ENCODE measurements at places on chromosomes 16 and 17.
A peak's percentile ranks its signal among the peaks of the same experiment; 100 is the strongest.

DNA sequence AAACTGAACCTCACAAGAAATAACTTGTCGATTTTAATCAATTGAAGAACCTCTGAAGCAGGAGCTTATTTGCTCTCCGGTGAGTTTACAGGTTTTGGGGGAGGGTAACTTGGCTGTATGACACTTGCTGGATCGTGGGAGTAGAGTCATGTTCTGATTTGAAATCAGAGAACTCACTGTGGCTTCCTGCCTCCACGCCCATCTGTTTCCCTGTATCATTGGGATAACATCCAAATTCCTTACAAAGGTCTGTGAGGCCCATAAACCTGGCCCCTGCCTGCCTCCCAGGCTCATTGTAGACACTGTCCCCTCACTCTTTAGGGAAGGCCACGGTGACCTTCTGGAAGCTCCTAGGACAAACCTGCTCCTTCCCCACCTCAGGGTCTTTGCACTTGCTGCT is 48.3 kb downstream of the C17orf67 start:
- no peak for DNase-seq

- no peak for DNase-seq
These were observed 118.2 kb upstream of the CHMP6 start for GRCh38 chr17:80873307-80873951.

GRCh38 chr16:19130385-19130784 is 16.6 kb downstream of the ITPRIPL2 start:
- DNase-seq = no peak

GRCh38 chr16:89811321-89811720 is 5.1 kb downstream of the FANCA start:
- DNase-seq = no peak

DNA sequence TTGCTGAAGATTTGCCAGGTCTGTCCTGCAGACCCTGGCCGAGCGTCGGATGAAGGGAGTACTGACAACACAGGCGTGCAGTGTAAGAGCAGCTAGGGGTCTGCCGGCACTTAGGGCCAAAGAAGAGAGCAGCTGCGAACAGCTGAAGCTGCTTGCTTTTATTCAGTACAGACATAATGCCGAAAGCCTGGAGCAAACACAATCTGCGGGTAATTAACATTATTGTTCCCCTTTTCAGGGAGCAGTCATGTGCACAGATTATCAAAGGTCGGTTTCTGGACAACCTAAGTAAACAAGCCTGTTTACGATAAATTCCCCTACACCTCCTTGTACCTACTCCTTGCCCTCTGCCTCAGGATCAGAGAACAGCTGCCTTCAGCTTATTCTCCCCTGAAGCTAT is 12.0 kb upstream of the KRT23 start:
- DNase-seq = no peak

GRCh38 chr17:10247810-10248209 is 49.4 kb upstream of the GAS7 start:
- no peak for DNase-seq

GRCh38 chr17:15000661-15001060 is 264.5 kb downstream of the PMP22 start:
- no peak for DNase-seq

DNA sequence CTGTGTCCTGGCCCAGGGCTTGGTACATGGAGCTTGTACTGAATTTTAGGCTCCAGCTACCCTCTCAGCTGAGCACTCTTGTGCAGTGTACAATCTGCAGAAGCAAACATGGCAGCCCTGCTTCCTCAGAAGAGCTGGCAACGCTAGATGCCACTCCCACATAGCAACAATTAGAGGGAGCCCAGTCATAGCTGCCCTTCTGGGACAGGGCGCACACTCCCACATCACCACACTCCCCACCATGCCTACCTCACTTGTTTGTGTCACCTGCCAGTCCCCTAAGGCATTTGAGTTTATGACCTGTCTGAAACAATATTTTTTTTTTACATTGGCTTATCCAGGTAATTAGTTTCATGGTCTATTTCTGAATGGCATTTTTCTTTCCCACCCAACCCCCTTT is 72.3 kb downstream of the C17orf67 start:
- DNase-seq = no peak

DNA sequence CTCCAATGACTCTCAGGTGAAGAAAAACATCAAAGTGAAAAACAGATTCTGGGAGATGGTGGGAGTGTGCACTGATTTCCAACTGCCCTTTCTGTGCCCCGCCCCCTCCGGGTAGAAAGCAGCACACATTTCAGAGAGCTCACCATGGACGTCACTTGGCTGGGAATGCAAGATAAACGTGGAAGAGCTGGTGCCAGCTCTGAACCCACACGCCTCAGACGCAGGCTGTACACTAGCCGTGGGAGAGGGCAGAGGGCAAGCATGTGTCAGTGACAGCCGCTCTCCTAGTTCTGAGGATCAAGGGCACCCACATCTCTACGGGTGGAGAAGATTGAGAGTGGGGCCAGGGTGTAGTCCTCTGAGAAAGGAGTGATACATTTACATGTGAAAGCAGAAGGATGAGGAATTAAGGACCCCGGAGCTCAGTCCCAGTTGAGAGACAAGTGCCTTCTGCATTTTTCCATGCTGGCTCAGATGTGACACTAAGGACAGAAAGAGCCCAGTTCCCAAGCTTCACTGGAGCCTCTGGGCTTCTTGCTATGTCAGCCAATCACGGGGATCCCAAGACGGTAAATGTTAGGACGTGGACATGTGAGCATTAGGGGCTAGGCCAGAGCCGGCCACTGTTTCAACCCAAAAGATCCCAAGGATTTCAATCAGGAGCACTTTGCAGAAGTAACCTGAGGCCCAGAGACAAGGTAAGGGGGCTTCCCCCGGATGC is 101.3 kb downstream of the ZFHX3 start:
- no peak for DNase-seq

- no peak for DNase-seq
These were observed at the start of gene G6PC1 for GRCh38 chr17:42900460-42901331. TSS of gene G6PC1 (plus strand) at chr17:42900799. CDS start at chr17:42900877, 78 bp downstream.

GRCh38 chr17:42347198-42347597 is 41.0 kb downstream of the STAT3 start:
- DNase-seq = no peak

DNA sequence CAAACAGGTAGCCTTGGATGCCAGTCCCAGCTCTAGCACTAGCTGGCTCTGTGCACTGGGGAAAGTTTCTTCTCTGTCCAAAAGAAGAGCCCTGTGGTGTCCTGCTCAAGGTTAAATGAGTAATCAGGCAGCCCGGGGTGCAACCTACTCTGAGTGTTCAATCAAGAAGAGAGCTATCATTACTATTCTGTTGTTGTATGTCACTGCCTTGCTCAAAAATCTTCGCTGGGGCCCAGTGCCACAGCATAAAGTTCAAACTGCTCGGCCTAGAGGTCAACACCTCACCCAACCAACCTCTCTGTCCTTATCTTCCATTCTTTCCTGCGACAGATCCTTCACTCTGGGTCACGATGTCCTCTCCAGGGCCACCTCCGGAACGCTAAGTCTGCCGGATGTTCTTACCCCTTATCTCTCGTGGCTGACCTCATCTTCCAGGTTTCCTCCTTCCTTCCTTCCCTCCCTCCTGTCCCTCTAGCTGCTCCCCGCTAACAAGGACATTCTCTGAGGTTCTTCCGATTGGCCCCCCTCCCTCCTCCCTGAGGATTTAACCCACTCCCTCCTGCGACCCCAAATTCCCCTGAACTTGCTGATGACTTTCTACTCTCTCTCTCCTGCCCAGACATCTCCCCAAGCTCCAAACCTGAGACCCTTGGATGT is 4.4 kb downstream of the FDXR start:
- DNase-seq = no peak

DNA sequence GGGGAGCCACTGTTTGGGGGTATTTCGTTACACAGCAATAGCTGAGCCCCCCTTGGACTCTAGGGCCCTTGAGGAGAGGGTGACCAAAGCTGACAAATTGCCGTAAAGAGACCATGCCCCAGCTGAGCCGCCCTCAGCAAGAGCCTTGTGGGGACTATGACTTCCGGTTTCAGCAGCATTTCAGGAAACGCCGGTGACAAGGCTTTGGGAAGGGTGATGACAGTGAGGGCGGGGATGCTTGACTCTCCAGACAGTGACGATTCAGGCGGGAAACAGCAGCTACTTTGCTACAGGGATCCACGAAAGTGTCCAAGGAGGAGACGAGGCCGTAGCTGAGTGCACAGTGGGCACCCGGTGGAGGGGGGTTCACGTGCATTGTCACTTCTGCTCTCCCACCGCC is 360.8 kb downstream of the C16orf95 start:
- DNase-seq = no peak

GRCh38 chr17:29177541-29177870 is 2.7 kb downstream of the MYO18A start:
- DNase-seq = no peak

DNA sequence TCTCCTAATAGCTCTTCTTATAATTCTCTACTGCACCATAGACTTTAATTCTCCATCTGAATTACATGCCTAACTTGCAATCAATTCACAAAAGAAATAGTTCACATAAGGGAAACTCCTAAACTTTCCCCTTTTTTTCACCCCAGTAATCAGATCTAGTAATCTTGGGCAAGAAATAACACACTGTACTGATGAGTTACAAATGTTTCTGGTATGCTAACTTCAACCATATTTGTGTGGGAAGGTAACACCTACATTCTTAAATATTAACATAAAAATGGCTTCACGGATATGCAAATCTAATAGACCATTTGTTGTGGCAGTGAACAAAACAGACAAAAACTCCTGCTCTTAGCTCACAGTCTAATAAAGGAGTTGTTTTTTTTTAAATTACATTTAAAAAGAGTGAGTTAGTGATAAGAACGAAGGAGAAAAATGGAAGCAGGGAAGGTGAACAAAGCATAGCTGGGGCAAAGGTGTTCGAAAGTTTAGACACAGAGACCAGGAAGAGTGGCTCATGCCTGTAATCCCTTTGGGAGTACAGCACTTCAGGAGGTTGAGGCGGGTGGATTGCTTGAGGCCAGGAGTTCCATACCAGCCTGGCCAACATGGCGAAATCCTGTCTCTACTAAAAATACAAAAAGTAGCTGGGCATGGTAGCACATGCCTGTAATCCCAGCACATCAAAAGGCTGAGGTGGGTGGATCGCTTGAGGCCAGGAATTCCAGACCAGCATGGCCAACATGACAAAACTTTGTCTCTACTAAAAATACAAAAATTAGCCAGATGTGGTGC is 34.8 kb downstream of the CMTM3 start:
- DNase-seq = no peak

DNA sequence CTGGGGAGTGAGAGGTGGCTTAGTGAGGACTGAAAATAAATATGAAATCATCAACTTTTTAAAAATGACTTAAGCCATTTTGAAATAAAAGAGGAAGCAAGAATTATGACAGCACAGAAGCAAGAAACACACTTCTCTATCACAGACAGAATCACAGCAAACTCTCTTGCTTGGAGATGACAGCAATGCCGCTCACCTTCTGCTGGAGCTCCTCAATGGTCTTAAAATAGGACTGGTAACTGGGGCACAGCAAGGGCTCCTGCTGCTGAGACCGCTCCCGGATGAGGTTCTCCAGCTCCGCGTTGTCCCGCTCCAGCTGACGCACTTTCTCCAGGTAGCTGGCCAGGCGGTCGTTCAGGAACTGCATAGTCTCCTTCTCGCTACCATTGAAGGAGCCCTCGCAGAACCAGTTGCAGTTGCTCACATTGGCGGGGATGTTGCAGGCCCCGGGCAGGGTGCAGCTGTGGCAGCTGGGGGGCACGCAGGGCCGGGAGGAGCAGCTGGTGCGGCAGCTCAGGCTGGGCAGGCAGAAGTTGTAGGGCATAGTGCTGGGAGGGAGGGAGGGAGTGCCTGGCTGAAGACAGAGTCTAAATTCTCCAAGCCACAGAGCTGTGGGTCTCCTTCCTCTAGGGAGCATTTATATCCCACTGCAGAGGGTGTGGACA is at the start of gene KRT31:
KRT31 (minus strand) TSS at position 613 of the 665 bp plus-strand sequence; CDS start at position 544, 69 bp downstream.
- DNase-seq = no peak

GRCh38 chr17:67047382-67047781 is 3.0 kb downstream of the CACNG1 start:
- no peak for DNase-seq

- DNase-seq = peak; percentile 74
These were observed 10.1 kb downstream of the KRT39 start for GRCh38 chr17:40956401-40957254.

- DNase-seq = no peak
These were observed 30.6 kb upstream of the BRD7 start for GRCh38 chr16:50399411-50399810.

DNA sequence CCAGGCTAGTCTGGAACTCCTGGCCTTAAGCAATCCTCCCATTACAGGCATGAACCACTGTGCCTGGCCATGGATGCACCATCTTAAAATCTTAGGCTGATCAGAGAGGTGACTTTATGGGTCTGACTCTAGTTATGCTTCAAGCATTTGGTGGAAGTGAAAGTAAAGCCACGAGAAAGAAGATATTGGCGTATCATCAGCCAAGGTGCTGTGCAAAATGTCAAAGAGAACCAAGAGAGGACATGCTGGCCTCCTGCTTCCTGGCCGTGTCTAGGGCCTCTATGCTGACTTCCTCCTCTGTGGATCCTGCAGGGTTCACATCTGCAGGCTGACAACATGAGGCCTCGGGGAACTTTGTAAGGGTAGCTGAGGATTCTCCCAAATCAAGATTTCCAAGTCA is 385.2 kb downstream of the MAF start:
- DNase-seq = no peak

- no peak for DNase-seq
These were observed 21.5 kb upstream of the PECAM1 start for GRCh38 chr17:64411999-64412771.

GRCh38 chr17:56506349-56506748 is 87.2 kb upstream of the NOG start:
- no peak for DNase-seq

DNA sequence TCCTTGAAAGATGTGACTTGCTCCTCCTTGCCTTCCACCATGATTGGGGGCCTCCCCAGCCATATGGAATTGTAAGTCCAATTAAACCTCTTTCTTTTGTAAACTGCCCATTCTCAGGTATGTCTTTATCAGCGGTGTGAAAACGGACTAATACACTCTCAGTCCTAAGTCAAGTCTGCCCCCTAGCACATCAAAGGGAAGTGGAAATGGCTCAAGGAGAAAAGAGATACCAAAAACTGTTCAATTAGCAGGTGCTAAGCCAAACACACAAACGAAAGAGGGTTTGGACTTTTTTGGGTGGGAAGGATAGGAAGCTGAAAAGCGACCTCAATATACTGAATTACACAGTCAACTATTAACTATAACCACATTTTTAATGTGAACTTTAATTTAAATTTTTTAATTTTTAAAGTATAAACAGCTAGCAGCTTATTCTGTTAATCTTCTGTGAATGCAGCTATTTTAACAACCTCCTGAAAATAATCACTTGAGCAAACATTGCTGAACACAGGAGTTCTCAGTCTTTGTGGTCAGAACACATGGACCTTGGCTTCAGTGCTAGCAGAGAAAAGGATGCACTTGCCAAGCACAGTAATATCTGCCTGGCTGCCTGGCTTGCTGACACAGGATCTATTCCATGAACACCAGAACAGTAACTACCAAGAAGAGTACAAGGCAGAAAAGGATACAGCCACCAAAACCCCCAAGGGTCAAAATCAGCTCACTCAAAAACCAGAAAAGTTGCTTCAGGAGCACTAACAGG is 10.9 kb downstream of the ZNF18 start:
- no peak for DNase-seq

DNA sequence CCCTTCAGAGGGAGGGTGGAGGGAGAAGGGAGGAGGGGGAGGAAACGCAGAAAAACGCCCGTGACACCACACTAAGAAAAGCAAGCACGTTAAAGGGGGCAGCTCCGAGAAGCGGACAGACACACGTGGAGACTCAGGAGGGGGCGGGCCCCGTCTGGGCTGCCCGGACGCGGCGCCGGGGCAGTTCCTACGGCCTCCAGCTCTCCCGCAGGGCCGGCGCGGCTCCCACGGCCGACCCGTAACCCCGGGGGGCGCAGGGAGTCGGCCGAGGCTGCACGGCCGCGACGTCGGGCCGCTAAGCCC is 362 bp downstream of the KLHDC4 start:
- no peak for DNase-seq

GRCh38 chr17:313911-314613 is 38.5 kb downstream of the RPH3AL start:
- no peak for DNase-seq
